Osteoblast (primary cell): ENCODE measurements at places on chromosomes 1 and 21. TPM values are rescaled to one million over a fixed set of nuclear protein-coding genes. Genes with fewer than 3 reads are reported as not detected.

GPR61 gene
- total RNA-seq, result not detected in 2 replicates

TFF2 gene
- total RNA-seq, result not detected in 2 replicates

RGSL1 gene
- total RNA-seq, result not detected in 2 replicates

KRTAP10-3 gene
- not detected in 2 replicates for total RNA-seq

NECTIN4 gene
- under 0.01 TPM in 2 replicates for total RNA-seq

INSRR gene
- total RNA-seq, result 0.29 and 0.36 TPM in 2 replicates

MIXL1 gene
- 0.29 TPM in 1 of 2 replicates, not detected in the other for total RNA-seq

FCAMR gene
- not detected in 2 replicates for total RNA-seq

ANGPTL3 gene
- total RNA-seq, result under 0.01 TPM in 1 of 2 replicates, not detected in the other

GCSAML gene
- total RNA-seq, result not detected in 2 replicates

SMCP gene
- total RNA-seq, result not detected in 2 replicates

RIMS3 gene
- total RNA-seq, result 3.5 and 6.2 TPM in 2 replicates

UBE2J2 gene
- total RNA-seq, result 31.2 and 32.6 TPM in 2 replicates

THEM5 gene
- not detected in 2 replicates for total RNA-seq

LY9 gene
- not detected in 2 replicates for total RNA-seq

ANKRD65 gene
- total RNA-seq, result 1.2 and 1.8 TPM in 2 replicates

DYNLT4 gene
- 0.29 and 0.36 TPM in 2 replicates for total RNA-seq

DISP1 gene
- 4.3 and 4.4 TPM in 2 replicates for total RNA-seq

TFF1 gene
- not detected in 2 replicates for total RNA-seq

COL11A1 gene
- 158 and 185 TPM in 2 replicates for total RNA-seq

CD1E gene
- total RNA-seq, result not detected in 2 replicates

KLHL20 gene
- total RNA-seq, result 26.4 and 29.8 TPM in 2 replicates

GRIK3 gene
- not detected in 2 replicates for total RNA-seq

CRP gene
- not detected in 2 replicates for total RNA-seq

AMY1A gene
- not detected in 2 replicates for total RNA-seq

TSPAN1 gene
- 0.59 and 1.1 TPM in 2 replicates for total RNA-seq

SPSB1 gene
- 14.7 and 23.2 TPM in 2 replicates for total RNA-seq

GBP5 gene
- total RNA-seq, result under 0.01 TPM in 2 replicates

KRTAP19-1 gene
- not detected in 2 replicates for total RNA-seq

SHISAL2A gene
- total RNA-seq, result not detected in 2 replicates

OR2T2 gene
- not detected in 2 replicates for total RNA-seq

OR2W3 gene
- total RNA-seq, result 1.1 TPM in 1 of 2 replicates, not detected in the other

ENAH gene
- 344 and 453 TPM in 2 replicates for total RNA-seq

C8A gene
- not detected in 2 replicates for total RNA-seq

SPRR2G gene
- total RNA-seq, result not detected in 2 replicates

LCE3D gene
- not detected in 2 replicates for total RNA-seq

ECM1 gene
- total RNA-seq, result 20.9 and 30.0 TPM in 2 replicates

LCE2B gene
- total RNA-seq, result not detected in 2 replicates

ATAD3C gene
- under 0.01 and 0.59 TPM in 2 replicates for total RNA-seq

ATP1A2 gene
- 0.72 and 1.2 TPM in 2 replicates for total RNA-seq

CFAP74 gene
- not detected in 2 replicates for total RNA-seq

SASS6 gene
- 2.1 and 2.5 TPM in 2 replicates for total RNA-seq

VSIG8 gene
- not detected in 2 replicates for total RNA-seq

PSMB4 gene
- 362 and 375 TPM in 2 replicates for total RNA-seq

PLA2G2F gene
- total RNA-seq, result not detected in 2 replicates

OR2T35 gene
- not detected in 2 replicates for total RNA-seq

AGMAT gene
- total RNA-seq, result 2.2 and 2.7 TPM in 2 replicates

CDK18 gene
- 0.29 and 0.72 TPM in 2 replicates for total RNA-seq

KRTAP12-1 gene
- total RNA-seq, result not detected in 2 replicates

SNAP47 gene
- 47.7 and 51.4 TPM in 2 replicates for total RNA-seq

NIBAN1 gene
- 53.6 and 66.2 TPM in 2 replicates for total RNA-seq

PRR9 gene
- not detected in 2 replicates for total RNA-seq
